Astrocyte (in vitro differentiated cells and primary cell): ENCODE measurements at places on chromosomes 4 and X. TPM values are rescaled to one million over a fixed set of nuclear protein-coding genes. Genes with fewer than 3 reads are reported as not detected.

CD40LG gene
- total RNA-seq = not detected in 2 replicates

AWAT1 gene
- total RNA-seq = not detected in 2 replicates

DNA sequence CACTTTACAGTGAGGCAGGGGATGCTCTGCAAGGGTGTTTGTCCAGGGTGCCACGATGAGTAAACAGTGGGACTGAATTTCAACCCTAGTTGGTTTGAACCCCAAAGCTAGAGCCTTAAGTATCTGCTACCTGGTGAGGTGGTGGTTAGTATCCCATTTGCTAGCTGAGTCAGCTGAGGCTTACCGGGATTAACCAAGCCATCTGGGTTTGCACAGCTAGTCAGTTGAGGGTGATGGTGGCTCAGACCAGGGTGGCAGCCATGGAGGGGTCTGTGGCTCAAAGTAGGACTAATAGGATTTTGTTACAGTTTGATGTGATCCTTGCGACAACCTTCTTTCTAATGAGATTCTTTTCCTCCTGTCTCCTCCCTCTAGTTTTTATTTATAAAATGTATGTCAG lies 1.9 kb downstream of the EVC start:
- H3K36me3 ChIP-seq = peaks cover 5% of the 10 kb centered on the region
- H3K4me1 ChIP-seq = peaks cover 30% of the 10 kb centered on the region
- H3K27ac ChIP-seq = peak overlapping the region; percentile 96
- H3K27me3 ChIP-seq = no peaks in the 10 kb centered on the region
- no peak for DNase-seq

GRCh38 chrX:25096522-25097045 lies 80.8 kb upstream of the ARX start:
- DNase-seq = no peak
- no peaks in the 10 kb centered on the region for H3K36me3 ChIP-seq
- H3K27ac ChIP-seq = no peak overlapping the region

DNA sequence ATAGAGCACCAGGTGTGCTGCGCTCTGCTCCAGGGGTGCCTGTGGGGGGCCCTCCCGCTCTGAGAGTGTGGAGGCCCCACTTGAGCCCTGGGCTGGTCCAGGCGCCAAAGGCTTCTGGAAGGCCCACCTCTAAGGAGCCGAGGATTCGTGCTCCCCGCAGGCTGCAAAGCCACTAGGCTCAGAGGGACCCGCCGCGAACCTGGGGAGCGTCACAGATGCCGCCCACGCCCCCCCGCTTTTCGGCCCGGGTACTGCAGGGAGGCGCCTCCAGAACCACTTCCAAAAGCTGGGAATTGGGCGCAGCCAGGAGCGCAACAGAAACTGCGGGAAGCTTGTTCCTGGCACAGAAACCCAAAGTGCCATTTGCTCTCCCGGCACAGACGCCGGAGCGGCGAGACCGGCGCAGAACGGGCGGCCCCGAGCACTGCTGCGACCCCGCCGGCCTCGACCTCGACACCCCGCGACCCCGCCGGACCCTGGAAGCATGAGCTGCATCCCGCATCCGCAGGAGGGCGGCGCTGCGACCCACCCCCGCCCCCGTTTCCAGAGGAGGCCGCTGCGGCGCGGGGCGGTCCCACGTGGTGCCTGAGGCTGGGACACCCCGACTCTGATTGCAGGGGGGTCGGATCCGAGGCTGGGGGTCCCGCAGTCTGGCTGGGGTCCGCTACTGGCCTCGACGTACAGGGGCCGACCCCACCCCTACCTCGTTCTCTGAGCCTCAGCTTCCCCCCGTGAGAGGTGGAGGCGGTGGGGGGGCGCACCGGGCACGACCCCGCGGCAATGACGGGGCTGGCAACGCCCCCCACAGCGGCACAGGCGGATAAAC lies 30.8 kb downstream of the CPLX1 start:
- no peaks in the 10 kb centered on the region for H3K36me3 ChIP-seq
- no peak overlapping the region for H3K4me3 ChIP-seq
- DNase-seq = no peak

DNA sequence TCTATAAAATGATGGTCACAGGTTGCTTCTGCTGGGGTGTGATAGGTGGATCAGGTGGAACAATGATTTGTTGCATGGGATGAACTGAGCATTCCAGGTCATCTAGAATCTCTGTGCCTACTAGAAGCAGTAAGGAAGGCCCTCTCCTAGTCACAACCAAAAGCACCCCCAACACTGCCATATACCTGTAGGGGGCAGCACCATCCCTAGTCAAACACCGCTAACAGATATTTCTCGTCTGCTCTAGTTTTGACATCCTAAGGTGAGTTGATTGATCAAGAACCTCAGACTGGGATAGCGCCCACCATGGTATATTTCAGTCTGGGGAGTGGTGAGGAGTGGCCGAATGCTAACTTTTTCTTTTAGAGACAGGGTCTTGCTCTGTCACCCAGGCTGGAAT lies 160.2 kb downstream of the NHS start:
- no peaks in the 10 kb centered on the region for H3K4me1 ChIP-seq
- H3K36me3 ChIP-seq = no peaks in the 10 kb centered on the region
- no peaks in the 10 kb centered on the region for H3K27me3 ChIP-seq
- H3K27ac ChIP-seq = no peak overlapping the region
- no peak for DNase-seq

GRCh38 chrX:74422576-74423288 lies 1.4 kb downstream of the SLC16A2 start:
- H3K27ac ChIP-seq = peak overlapping the region; percentile 61
- no peaks in the 10 kb centered on the region for H3K27me3 ChIP-seq
- peak; percentile 54 for DNase-seq
- H3K36me3 ChIP-seq = no peaks in the 10 kb centered on the region
